Esophagus squamous epithelium (tissue), 5 donors: ENCODE measurements at places on chromosomes 11 and 22.

GRCh38 chr11:86923999-86924766 lies 31.0 kb downstream of the FZD4 start:
- DNase-seq, result no peak

GRCh38 chr11:17063171-17064002 lies 14.1 kb downstream of the RPS13 start:
- no peak for DNase-seq

DNA sequence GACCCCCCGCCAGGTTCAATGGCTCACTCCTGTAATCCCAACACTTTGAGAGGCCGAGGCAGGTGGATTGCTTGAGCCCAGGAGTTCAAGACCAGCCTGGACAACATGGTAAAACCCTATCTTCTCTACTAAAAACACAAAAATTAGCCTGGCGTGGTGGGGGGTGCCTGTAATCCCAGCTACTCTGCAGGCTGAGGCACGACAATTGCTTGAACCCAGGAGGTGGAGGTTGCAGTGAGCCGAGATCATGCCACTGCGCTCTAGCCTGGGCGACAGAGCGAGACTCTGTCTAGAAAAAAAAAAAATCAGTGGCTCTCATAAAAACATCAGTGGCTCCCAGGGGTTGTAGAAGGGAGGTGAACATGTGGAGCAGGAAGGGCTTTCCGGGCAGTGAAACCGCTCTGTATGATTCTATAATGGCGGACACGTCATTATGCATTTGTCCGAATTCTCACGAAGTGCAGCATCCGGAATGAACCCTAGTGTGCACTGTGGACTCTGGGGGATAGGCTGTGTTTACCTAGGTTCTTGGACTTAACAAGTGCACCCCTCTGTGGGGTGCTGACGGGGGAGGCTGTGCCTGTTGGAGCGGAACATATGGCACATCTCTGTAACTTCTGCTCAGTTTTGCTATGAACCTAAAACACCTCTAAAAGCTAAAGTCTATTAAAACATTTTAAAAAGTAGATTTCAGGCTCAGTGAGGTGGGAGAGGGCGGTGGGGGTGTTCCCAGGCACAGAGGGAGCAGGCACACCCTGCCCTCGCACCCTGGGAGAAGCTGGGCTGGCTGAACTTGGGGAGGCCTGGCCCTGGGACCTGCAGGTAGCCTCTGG lies 49.1 kb upstream of the SEPTIN5 start:
- DNase-seq, result no peak

DNA sequence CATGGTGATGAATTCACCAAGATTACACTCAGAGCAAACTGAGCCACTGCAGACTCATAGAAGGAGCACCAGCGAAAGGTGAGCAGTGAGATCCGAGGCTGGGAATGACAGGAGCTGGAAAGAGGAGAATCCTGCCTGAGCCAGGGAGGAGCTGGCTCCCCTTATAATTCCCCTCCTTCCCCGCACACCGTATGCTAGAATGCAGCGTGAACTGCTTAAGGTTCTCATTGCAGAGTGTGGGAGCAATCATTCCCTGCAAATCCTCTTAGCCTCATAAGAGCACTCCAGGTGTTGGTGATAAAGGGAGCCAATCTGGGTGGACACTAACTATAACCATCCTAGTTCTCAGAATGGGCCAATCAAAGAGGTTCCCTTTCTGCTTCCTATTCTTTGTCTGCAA lies 127.6 kb upstream of the TEAD1 start:
- DNase-seq, result no peak

DNA sequence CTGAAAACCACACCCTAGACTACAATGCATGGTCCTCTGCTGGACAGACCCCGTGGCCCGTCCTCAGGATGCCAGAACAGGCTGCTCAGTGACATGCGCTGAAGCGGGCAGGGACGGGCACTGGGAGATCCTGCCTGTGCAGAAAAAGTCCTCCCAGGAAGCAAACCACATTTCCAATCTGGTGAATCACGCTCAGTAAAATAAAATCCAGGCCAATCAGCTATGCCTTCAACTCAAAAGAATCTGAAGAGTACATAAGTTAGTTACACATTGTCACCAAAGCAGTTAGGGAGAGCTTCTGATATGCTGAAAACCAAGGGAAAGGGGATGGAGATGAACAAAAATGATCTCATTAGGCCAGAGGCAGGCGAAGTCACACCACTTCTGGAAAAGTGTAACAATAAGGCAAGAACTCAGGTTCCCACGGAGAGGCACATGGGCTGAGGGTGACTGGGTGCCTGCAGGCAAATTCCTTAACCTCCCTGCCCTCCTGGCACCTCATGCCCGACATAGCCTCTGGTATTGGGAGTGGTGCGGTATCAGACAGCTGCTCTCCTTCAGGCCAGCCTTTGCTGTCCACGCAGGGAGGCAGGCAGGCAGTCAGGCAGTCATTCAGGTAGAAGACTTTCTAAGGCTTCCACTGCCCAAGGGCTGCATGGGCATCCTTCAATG lies 66.4 kb downstream of the APOL5 start:
- no peak for DNase-seq

DNA sequence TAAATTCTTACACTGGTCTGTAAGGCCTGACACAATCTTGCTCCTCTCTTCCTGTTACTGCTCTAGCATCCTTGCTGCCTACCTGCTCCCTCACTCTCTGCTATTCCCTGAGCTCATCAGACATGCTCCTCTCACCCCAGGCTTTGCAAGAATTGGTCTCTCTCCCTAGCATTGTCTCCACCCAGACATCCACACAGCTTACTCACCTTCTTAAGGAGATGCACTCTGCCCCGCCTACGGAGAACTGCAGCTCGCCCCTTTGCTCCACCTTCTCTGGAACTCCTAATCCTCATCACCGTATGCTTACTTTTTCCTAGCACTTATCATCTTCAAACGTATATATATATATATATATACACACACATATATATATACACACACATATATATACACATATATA lies 23.3 kb upstream of the TMPRSS5 start:
- DNase-seq, result no peak
